T-cell (primary cell): ENCODE measurements at places on chromosomes 1 and 21.

DNA sequence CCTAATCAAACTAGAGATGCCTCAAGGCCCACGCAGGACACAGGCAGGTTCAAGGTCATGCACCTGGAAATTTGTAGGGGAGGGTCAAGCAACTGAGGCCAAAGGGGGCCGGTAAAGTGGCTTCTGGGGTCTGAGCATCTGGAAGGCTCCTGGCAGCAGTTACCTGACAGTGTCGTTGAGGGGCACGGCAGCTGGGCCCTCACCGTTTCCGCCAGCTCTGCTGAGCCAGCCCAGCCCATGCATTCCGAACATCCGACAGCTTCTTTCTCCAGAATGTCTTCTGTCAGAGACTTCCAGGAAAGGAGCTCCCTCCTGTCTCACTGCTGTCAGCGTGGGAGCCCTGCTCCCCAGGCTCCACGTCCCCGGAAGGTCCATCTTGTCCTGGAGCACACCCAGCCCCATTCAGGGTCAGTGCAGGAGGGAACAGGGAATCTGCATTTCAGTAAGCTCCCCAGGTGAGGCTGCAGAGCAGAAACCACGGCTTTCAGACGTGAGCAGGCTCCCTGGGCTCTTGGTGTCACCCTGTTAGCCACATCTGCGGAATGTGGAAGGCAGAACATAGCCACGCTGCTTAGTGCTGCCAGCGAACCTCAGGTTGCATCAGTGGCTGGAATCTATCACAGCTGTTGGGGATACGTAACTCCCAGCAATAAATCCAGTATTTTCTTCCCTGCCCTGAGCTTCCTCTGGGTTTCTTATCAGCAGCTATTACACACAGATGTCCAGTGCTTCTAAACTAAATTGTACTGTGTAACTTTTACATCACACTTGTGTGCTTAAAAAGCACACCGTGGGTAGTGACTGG is 36.3 kb upstream of the FAM3B start:
- DNase-seq: no peak

- DNase-seq: no peak
These were observed 594.2 kb upstream of the ADAMTS5 start for GRCh38 chr21:27561116-27561515.

GRCh38 chr1:210143465-210144062 is 89.0 kb upstream of the SERTAD4 start:
- no peak for DNase-seq

- no peak for DNase-seq
These were observed 24.5 kb downstream of the CNIH3 start for GRCh38 chr1:224640587-224640986.
